ENCODE measurements at places on chromosomes 11 and 22.

- DNase-seq: no peak
These were observed 26.1 kb downstream of the GAL start for GRCh38 chr11:68710409-68710808.

DNA sequence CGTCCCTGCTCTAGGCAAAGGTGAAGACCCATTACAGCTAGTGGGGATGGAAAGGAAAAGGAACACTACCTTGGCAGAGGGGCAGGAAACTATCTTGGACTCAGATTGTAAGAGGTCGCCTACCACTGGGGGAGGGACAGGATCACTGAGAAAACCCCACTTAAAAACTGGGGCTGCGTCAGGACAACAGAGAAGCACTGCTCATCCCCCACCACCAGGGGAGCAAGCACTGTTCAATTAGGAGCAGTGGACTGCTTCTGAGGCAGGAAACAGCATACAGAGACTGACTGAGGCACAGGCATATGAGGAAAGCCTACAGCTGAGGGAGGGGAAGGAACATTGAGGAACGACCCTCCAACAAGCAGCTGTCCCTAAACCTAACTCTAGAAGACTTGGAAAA lies 20.8 kb upstream of the DLAT start:
- DNase-seq: no peak

DNA sequence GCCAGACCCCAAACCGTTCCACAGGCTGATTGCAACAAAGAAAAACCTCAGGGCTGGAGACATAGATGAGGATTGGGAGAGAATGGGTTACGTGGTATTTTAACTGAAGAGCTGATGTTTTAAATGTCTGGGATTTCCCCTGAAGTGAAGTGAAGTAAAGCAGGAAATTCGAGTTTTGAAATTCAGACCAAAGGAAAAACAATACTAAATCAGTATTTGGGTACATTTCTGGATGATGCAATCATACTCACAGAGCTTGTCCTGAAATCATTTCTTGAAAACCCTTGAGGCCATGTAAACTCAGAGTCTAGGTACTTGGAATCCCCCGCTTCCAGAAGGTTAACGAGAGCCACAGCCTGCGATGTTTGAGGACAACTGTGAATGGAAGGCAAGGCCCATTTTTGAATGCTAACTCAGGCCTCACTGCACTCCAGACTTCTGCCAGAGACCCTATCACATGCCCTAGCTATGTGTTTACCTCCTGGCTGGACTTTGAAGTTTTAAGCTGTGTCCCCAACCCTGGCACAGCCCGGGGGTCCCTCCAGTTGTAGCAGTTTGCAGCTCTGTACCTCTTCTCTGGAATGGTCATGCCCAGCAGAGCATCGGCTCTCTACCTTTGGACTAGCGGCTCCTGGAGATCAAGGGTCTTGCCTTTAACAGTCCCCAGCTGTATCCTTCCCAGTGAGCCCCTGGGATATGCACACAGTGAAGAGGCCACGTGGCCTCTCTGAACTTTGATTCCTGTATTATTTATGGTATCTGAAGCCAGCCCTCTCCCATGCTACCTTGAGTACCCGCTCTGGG lies 5.4 kb upstream of the FTH1 start:
- DNase-seq: no peak

- DNase-seq: no peak
These were observed 7.9 kb downstream of the LRRC75B start for GRCh38 chr22:24584871-24585411.

DNA sequence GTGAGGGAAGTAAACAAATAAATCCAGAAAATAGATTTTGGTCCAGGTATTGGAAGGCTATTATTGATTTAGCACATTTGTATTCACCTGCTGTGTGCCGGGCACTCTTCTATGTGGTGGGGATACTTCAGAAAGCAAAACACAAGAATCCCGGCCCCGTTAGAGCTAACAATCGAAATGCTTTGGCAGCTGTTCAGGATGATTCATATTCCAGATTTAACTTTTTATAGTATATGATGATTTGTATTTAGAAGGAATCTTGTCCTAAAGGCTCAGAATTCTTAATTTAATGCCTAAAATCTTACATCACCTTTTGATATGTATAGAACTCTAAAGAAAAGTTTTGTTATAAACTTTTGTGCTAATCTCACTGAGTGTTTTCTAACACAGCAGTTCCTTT lies 28.0 kb downstream of the ZC3H12C start:
- no peak for DNase-seq

GRCh38 chr11:86151174-86152005 lies 82.5 kb upstream of the PICALM start:
- no peak for DNase-seq

- DNase-seq: no peak
These were observed 14.6 kb downstream of the KCNA4 start for GRCh38 chr11:30002157-30002785.

- no peak for DNase-seq
These were observed 1.1 kb downstream of the TAF1D start for GRCh38 chr11:93740031-93740729.

- DNase-seq: no peak
These were observed 95.2 kb upstream of the TP53I11 start for GRCh38 chr11:45045683-45046471.

GRCh38 chr11:69319255-69320106 lies 25.5 kb downstream of the MYEOV start:
- DNase-seq: no peak

DNA sequence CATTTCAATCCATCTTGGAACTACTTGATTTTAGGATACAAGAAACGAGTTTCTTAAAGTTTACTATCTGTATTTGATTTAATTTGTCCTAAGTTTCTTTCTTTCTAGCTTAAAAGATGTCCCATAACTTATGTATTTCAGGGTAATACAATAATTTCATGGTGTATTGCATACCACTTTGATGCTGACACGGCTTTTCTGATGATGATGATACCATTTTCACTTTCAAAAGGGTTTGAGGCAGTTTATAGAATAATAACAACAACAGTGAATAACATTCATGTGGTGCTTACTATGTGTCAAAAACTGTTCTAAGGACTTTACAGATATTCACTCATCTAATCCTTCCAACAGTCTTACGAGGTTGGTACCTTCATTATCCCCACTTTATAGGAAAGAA lies 33.2 kb upstream of the POU2AF1 start:
- DNase-seq: no peak

- DNase-seq: no peak
These were observed 16.8 kb upstream of the PITPNB start for GRCh38 chr22:27935897-27936296.

- DNase-seq: no peak
These were observed 28.5 kb upstream of the CD82 start for GRCh38 chr11:44536788-44537516.

GRCh38 chr22:42134100-42135020 lies 3.8 kb upstream of the CYP2D6 start:
- DNase-seq: no peak

GRCh38 chr22:46612341-46612903 lies 7.8 kb upstream of the GRAMD4 start:
- DNase-seq: no peak

- DNase-seq: no peak
These were observed 7.7 kb upstream of the CCDC83 start for GRCh38 chr11:85847436-85847835.

DNA sequence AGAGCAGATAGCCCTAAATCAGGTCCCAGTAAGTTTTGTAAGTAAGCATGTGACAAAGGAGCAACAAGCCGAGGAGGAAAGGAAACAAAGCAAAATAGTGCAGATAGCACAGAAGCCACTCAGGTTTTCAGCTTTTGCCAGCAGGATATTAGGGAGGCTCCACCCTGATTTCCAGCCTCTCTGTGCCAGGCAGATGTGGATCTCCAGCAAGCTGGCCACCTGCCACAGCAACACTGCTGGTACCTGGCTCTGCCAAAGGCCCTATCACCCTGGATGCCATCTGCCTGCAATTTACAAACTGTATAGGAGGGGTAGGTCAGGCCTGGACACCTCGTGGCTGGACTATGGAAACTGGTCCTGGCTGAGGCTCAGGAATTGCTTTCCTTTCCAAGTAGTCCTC lies 12.2 kb upstream of the NNMT start:
- DNase-seq: no peak

GRCh38 chr22:25081409-25081824 lies 118.2 kb upstream of the CRYBB3 start:
- DNase-seq: peak; percentile 73

DNA sequence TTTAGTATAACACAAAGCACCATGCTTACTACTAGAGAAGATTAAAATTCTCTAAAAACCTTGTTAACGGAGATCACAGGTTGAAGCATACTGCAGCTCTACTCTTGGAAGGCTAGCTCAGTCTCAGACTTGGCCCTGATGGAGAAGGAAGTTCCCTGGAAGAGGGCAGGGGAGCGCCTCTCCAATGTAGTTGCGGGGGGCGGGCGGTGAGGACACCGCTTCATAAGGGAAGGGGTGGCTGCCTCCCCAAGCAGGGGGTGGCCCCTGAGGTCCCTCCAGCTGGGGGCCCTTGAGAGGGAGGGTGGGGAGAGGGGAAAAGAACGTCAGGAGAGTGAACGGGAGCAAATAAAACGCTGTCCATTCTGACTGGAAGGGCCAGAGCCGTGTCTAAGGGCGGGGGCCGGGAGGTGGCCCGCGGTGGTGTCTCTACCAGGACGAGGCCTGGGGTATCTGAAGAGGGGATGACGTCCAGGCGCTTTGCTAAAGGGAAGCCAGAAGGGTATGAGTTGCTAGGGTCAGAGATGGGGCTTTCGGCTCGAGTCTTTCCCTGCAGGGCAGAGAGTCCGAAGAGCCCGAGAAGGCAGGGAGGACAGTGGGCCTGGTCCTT lies 553 bp upstream of the USP47 start:
- DNase-seq: no peak

- DNase-seq: no peak
These were observed 6.9 kb upstream of the TIMP3 start for GRCh38 chr22:32794449-32795213.

- DNase-seq: no peak
These were observed 394 bp downstream of the KIAA1671 start for GRCh38 chr22:24952837-24953383.

GRCh38 chr11:128615612-128616011 lies 28.3 kb upstream of the ETS1 start:
- DNase-seq: no peak

DNA sequence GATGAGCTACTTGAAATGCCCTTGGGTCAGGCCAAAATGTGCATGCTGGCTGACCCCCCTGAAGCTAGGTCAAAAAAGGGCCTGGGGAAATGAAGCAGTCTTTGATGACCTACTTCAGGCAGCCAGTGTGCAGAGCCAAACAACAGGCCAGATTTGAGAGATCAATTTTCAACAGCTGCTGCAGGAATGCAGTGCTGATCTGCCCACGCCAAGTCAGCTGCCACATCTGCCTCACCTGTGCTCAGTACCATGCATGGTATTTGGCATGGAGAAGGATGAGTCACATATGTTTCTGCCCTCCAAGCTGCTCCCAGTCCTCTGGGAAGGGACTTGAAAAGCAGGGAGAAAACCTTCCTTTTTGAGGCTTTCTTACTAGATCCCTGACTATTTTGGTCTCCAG lies 35.8 kb downstream of the MTNR1B start:
- DNase-seq: no peak

- no peak for DNase-seq
These were observed 15.6 kb downstream of the NPTXR start for GRCh38 chr22:38828191-38828590.

GRCh38 chr11:92130421-92130831 lies 94.2 kb upstream of the FAT3 start:
- no peak for DNase-seq

DNA sequence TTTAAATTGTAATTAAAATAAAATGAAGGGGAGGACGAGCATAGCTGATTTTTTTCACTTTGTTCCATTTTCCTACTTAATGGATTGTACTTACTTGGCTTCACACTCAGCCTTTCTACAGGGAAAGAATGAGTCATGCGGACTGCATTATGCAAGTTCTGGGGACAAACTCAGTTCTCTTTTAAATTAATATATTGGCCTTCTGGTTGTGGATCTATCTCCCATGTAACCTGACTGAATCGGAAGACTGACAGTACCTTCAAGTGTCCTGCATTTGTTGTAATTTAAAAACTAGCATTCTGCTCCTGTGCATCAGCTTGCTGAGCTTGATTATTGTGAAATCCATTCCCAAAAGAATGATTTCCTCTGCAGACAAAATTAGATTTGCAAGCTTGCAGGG lies 12.2 kb downstream of the OR8D1 start:
- DNase-seq: no peak

DNA sequence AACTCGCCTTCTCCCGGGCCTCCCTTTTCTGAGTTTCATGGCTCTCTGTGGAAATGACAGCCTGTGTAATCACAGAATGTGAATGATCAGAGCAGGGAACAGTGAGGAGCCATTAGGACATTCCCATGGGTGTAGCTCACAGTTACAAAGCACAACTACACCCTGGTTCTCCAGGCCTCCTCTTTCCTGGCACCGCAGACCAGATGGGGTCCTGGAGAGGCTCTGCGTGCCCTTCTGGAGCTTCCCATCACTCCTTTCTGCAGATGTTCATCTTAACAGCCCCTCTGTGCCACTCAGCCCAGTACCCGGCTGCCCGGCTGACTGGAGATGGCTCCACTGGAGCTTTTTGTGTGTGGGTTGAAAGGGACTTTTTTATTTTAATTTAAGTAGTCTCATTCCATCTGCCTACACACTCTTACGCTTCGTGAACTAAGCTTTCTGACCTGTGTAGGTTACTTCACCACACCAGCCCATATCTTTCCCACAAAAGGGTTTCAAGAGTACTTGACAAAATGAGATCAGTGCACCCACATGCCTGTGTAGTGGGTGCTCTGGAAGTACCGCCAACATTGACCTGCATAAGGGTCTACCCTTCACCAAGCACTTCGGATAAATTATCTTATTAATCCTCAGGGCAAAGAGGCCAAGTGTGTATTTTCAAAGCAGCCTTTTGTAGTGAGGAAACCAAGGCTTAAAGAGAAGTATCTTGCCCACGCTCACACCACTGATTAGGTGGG lies 29.8 kb downstream of the SREBF2 start:
- peak; percentile 48 for DNase-seq

DNA sequence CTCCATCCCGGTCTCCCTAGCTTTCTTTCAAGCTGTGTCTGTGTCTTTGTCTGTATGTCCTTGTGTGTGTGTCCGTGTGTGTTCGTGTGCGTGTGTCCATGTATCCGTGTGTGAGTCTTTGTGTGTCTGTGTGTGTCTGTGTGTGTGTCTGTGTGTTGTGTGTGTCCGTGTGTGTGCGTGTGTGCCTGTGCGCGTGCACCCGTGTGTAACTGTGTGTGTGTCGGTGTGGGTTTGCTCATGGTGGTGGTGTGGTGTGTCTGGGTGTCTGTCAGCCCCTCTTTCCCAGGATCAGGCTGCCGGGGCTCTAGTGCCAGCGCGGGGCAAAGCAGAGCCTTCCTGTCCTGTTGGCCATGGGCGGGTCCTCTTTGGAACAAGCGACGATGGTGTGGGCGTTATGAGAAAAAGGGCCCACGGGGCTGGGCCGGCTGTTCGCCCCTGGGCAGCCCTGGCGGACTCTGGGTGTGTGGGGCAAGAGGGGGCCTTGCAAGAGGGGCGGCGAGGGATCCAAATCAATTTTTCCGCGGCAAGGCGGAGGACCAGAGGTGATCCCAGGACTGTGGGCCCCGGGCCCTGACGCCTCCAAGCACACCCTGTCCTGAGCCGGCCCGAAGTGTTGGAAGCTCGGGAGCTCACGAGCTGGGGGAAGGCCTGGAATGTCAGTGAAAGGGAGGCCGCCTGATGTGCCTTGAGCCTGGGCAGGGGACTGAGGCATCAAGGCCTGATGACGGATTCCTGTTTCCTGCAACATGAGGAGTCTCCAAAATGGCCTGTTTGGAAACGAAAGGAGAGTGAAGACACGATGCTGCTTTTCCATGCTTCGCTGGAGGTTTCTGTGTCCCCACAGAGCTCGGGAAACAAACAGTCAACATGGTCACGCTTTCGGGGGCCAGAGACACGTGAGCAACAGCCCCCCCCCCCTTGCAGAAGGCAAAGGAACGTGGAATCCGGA lies 3929.2 kb upstream of the OR11H1 start:
- no peak for DNase-seq

Data from T-helper 1 cell (primary cell).